ENCODE measurements at places on chromosomes 11 and 22.

- DNase-seq = no peak
Observed at GRCh38 chr11:68865241-68865640, 23.5 kb upstream of the CPT1A start.

GRCh38 chr22:24695060-24695459 is 79.5 kb downstream of the PIWIL3 start:
- no peak for DNase-seq

GRCh38 chr11:62539238-62539925 is 7.2 kb downstream of the AHNAK start:
- DNase-seq = peak; percentile 56

GRCh38 chr22:28867191-28867590 is 16.2 kb upstream of the ZNRF3 start:
- DNase-seq = no peak

- DNase-seq = peak; percentile 59
Observed at GRCh38 chr22:26579331-26579886, 10.5 kb downstream of the TPST2 start.

DNA sequence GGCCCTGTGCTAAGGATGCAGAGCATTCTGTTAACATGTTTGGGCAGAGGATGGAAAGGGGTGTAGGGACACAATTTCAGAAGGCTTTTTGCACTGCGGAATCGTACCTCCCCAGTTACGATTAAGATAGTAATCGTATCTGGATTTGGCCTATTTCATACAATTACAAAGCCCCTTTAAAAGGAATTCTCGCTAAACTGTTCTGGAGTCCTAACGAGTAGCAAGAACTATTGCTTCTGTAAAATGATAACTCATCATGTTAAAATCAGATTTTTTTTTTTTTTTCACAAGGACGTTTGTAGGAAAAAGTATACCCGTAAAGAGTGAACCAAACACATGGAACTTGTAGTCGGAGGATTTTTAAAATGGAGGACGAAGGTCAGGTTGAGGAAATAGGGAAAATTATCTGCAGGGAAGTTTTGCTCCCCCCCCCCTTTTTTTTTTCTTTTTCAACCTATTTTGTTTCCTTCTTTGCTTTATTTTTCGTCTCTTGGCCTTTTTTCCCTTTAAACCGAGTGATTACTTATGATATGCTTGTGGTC is 934 bp downstream of the HSD17B12 start:
- DNase-seq = no peak

DNA sequence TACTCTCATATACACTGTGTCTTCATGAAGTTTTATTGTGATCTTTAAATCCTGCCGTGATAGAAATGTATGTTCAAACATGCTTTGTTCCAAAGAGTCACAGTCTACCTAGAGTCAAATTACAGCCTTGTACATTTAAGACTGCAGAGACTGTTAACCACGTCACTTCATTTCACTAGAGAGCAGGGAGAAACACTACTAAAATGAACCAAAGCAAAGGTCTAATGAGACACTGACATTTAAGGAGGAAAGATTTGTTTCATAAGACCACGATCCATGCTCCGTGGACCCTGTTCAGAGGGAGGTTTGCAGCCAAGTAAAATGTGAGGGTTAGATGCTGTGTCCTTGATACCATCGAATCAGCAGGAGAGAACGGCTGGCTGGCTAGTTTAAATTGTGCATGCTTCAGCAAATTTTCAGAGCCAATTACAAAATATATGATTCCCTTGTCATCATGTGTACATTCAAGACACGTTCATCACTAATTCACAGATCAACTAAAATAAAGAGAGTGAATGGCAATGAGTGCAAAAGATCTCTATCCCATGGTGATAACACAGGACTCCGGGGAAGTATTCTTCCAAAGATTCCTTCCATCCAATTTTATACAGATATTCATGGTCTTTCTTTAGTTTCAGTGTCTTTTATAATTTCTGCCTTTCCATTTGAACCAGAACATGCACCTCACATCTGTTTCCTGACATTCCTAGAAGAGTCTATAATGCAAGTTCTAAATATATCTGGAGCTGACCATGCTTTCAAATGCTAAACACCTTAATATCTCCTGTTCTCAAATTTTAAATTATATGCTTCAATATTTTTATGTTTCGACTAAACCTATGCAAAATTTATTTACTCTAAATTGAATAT is 960.9 kb upstream of the FAT3 start:
- no peak for DNase-seq

- no peak for DNase-seq
Observed at GRCh38 chr22:22666307-22667091, 22.1 kb downstream of the GGTLC2 start.

- no peak for DNase-seq
Observed at GRCh38 chr11:66691311-66691980, 13.8 kb upstream of the RBM4B start.

- no peak for DNase-seq
Observed at GRCh38 chr11:11366793-11367192, 13.7 kb upstream of the CSNK2A3 start.

GRCh38 chr11:84541731-84542340 is 1085.3 kb downstream of the DLG2 start:
- DNase-seq = no peak

DNA sequence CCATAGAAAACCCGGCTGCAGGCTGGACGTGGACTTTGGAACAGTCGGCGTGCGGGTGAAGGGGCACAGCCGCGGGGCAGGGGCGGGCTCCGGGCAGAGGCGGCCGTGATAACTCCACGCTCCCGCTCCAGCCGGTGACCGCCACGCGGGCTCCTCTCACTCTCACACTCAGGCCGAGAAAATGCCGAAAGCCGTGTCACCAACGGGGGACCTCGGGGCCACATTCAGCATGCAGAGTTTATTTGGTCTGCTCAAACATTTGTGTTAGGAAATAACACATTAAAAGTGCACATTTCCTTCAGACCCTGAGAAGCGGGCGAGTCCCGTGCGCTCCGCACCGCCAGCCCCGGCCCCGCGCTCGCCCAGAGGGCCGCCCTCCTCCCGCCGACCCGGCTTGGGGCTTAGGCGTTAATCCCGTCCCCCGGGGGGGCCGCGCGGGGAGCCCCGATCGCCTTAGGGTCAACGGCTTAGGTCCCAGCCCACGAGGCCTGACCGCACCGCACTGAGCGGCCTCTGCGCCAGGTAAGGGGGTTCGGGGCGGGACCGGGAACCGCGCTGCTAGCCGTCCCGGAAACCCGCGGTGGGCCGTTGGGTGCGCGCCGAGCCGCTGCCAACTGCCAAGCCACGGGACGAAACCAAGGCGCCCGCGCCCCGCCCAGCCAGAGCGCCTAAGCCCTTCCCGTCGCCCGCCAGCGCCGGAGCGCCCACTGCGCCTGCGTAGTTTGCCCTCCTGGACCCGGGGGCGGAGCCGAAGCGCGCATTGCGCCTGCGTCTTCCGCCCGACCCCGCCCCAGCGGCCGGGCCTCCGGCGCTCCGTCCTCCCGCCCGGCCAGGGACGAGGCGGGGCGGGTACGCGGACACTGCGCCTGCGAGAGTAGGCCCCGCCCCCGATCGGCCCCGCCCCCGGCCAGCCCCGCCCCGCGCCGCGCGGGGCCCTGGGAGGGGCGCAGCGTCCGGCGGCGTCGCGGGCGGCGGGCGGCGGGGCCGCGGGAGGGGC is at the start of gene ZBED4:
Gene ZBED4 (plus strand): TSS at position 947 of the 997 bp plus-strand sequence. CDS start 29,819 bp downstream, outside the sequence.
- DNase-seq = peak; percentile 98

- no peak for DNase-seq
Observed at GRCh38 chr22:46881373-46882118, 119.1 kb downstream of the TBC1D22A start.

DNA sequence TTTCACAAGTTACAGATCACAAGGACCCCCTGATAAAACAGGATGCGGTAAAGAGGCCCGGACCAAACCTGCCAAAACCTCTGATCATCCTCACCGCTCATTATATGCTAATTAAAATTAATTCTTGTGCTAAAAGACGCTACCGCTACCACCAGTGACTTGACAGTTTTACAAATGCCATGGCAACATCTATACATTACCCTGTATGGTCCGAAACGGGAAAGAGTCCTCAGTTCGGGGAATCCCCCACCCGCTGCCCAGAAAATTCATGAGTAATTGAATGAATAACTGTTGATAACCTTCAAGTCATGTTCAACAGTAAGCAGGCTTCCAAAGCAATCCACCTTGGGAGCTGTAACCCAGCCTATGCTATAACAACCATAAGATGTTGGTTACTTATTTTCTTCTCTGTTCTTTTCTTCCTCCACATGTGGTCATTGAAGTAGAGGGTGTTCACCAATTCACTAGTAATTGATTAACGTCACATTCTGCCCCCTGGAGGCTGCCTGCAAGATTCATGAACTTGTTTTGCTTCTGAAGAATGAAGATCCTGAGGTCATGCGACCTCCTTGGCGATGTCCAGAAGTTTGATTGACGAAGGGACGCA is 20.6 kb downstream of the APOBEC3H start:
- DNase-seq = peak; percentile 75

DNA sequence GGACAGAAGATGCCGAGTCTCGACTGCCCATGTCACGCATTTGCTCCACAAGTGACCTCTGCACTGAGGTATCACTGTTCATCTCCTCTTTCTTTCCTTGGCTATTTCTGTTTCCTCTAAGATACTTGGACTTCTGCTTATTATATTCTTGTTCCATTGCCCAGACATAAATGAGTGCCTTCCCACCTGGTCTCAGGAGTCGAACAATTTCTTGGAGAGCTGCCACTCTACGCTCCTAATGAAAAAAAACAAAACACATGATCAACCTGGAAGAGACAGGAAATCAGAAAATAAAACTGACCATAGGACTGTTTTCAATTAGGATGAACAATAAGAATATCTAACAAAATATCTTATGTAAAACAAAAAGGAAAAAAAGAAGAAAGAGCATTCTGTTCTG is 47.4 kb upstream of the CWF19L2 start:
- DNase-seq = no peak

- DNase-seq = no peak
Observed at GRCh38 chr11:60563553-60564235, 48.5 kb downstream of the MS4A13 start.

DNA sequence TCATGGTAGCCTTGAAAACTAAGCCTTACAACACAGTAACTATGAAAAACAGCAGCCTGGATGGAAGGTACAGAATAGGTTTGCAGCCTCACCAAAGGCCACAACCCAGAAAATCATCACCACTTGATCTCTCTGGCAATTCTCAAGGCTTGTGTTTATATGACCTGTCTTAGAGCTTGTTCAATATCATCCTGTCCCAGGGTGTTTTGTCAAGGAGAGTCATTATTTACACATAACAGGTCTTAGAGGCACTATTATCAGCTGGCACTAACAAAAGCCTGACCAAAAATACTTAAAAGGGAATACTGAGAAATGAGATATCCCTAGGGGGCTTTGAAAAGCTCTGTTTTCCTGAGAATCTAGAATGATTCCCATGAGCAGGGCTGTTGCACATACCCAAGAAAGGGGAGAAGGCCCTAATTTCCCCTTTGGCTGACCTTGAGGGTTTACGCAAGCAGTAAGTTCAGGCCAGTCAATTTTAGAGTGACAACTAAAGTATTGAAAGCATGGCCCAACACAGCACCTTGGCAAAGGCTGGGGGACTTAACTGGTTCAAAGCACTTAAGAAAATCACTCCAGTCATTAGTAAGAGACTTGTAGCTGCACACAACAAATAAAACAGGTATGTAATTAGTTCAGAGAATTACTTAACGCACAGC is 7.9 kb downstream of the SC5D start:
- no peak for DNase-seq

- DNase-seq = no peak
Observed at GRCh38 chr11:25180187-25180586, 683.3 kb downstream of the LUZP2 start.

- no peak for DNase-seq
Observed at GRCh38 chr11:132396318-132396717, 1025.9 kb downstream of the NTM start.

DNA sequence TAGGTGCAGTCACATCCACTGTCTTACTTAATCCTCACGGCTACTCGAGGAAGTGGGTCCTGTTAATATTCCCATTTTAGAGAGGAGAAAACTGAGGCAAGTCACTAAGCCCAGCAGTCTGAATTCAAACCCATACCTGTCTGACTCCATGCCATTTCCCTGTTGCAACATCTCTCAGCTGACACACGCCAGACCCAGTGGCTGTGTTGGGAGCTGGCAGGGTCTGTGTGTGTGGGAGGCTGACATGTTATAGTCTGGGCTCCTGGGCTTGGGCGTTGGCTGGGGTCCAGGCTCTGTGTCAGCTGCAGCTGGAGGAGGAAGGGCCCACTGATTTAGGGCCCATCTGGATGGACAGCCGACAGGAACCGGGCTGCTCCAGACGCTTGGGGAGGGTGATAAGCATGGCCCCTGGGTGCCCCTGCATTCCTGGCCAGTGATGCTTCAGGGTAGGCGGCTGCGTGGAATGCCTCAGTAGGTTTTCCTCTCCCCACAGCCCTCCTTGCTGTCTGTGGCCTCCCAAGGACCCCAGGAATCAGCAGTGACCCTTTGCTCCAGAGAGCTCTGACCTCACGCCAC is 562.5 kb downstream of the MN1 start:
- DNase-seq = no peak

DNA sequence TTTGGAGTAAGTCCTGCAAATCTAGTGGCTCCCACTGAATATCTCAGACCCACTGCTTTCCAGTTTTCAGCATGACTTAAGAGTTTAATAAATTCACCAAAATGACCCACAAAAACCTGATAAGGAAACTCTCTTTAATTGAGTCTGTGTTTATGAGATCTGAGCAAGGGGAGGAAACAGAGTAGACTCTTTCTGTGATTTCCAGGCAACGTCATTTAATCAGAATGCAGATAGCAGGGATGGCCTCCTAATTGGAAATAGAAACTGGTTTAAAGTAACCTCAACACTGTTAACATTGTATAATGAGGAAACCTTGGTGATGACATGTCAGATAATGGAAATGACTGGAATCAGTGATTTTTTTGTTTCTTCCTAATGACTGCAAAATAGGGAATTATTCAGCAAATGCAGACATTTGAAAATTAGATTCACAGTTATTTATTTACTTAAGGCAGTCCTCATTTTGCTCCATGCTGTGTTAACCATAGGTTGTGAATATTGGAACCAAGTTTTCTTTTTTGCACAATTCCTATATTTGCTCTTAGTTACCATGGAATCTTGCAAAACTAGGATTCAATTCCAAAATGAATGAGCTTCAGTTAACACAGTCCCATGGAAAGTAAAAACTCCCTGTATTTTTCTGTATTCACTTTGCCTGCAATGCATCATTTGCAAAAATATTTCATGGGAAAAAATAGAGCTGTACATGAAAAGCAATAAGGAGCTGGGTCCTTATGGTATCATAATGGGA is 1324.5 kb downstream of the LRRC4C start:
- DNase-seq = no peak
